Kidney (tissue), 22 donors: ENCODE measurements at places on chromosomes 12 and 14. TPM values are rescaled to one million over a fixed set of nuclear protein-coding genes. Genes with fewer than 3 reads are reported as not detected.

Gene CCDC196
- not detected for total RNA-seq

Gene SDS
- 1.0 TPM for total RNA-seq

Gene HHIPL1
- total RNA-seq = 0.88 TPM

Gene CD27
- total RNA-seq = 6.6 TPM

Gene SLC25A21
- total RNA-seq = 1.4 TPM

Gene MIPOL1
- 14.8 TPM for total RNA-seq

Gene TAS2R46
- total RNA-seq = 1.6 TPM
